Suprapubic skin (tissue), 4 donors: ENCODE measurements at places on chromosomes 5 and 9.

DNA sequence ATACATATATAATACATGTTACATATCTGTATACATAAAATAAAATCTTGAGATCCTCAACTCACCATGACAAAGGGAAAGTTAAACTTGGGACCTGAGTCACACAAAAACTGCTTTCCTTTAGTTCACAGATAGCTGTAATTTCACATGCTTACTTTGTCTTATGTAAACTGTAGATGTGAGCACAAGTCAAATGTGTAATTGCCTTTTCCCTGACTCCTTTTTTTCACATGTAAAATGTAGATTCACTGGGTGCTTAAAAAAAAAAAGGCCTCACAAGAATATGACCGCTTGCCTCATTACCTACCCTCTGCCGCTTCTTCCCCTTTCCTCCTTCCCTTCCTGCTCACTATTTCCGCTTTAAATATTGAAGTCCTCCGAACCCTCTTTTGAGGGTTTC lies 21.9 kb upstream of the FAM169A start:
- DNase-seq, result no peak

GRCh38 chr9:89883401-89884341 lies 278.9 kb downstream of the GADD45G start:
- DNase-seq, result peak; percentile 70

DNA sequence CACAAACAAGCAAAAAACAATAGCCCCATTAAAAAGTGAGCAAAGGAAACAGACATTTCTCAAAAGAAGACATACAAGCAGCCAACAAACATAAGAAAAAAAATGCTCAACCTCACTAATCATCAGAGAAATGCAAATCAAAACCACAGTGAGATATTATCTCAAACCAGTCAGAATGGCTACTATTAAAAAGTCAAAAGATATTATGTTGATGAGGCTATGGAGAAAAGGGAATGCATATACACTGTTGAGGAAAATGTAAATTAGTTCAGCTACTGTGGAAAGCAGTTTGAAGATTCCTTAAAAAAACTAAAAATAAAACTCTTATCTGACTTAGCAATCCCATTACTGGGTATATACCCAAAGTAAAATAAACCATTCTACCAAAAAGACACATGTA lies 28.7 kb upstream of the BARX1 start:
- no peak for DNase-seq

DNA sequence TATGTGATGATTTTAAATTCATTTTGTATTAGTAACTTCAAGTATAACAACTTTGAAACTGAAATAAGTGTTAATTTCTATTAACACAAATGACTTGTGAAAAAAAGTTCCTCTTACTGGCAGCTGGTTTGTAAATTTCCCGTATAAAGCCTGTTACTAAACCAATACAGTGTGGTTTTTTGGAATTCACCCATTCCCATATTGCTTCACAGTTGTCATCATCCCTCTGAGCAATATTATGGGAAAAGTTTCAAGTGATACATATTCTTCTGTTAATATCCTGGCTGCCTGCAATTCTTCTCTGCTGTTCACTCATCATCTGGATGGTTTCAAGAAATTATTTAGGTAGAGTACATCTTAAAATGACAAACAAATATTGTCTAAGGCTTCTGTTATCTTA lies 1185.1 kb upstream of the C9orf72 start:
- DNase-seq, result no peak

DNA sequence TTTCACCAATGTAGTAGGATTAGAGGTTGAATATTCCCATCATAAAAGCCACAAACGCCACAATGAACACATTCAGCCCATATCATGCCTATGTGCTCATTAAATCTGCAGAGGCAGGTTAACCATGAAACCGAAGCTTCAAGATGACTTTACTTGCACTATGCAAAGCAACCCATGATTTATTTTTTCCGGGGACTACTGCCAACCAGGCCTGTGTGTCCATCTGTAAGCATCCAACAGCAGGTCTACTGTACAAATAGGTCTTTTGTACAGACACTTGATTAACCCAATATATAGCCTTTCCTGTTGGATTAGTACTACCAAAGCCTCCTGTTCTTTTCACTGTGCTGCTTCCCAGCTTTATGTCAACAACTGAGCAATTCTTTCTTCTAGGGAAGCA lies 104.9 kb upstream of the CDH10 start:
- no peak for DNase-seq
